Left ventricle myocardium inferior (tissue), 1 donor: ENCODE measurements at places on chromosomes 4 and X. TPM values are rescaled to one million over a fixed set of nuclear protein-coding genes. Genes with fewer than 3 reads are reported as not detected.

Gene F9
- not detected for total RNA-seq

Gene SOWAHD
- total RNA-seq: 0.33 TPM

Gene ACOX3
- 22.0 TPM for total RNA-seq

Gene MSANTD1
- total RNA-seq: 0.44 TPM

Gene CXCL6
- total RNA-seq: not detected

Gene FAT1
- 59.1 TPM for total RNA-seq

DNA sequence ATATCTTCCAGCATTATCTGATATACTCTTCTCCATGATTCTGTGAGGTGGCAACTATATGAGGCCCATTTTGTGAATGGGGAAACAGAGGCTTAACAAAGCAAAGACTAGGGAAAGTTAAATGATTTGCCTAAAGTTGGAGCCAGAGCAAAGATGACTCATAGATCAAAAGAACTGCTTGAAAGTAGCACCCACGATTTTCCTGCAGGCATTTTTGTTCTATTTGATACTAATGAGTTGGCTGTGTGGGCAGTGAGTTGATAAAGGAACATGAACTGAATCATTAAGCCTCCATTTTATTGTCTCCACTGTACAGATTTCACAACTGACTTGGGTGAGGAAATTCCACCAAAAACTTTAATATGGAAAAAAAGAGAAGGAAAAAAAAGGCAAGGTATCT, 138.9 kb upstream of the IGFBP7 start:
- H3K4me3 ChIP-seq: no peak overlapping the region
- no peak for DNase-seq
- no peak overlapping the region for H3K27ac ChIP-seq
- H3K36me3 ChIP-seq: no peaks in the 10 kb centered on the region
- H3K4me1 ChIP-seq: no peaks in the 10 kb centered on the region

GRCh38 chr4:117610706-117611308, 423.5 kb upstream of the NDST3 start:
- no peak overlapping the region for H3K4me3 ChIP-seq
- DNase-seq: no peak
- no peaks in the 10 kb centered on the region for H3K27me3 ChIP-seq
- no peaks in the 10 kb centered on the region for H3K36me3 ChIP-seq

- DNase-seq: no peak
- H3K27me3 ChIP-seq: no peaks in the 10 kb centered on the region
- no peaks in the 10 kb centered on the region for H3K4me1 ChIP-seq
- H3K27ac ChIP-seq: no peak overlapping the region
Observed at GRCh38 chr4:124810827-124811226, 98.3 kb upstream of the ANKRD50 start.

DNA sequence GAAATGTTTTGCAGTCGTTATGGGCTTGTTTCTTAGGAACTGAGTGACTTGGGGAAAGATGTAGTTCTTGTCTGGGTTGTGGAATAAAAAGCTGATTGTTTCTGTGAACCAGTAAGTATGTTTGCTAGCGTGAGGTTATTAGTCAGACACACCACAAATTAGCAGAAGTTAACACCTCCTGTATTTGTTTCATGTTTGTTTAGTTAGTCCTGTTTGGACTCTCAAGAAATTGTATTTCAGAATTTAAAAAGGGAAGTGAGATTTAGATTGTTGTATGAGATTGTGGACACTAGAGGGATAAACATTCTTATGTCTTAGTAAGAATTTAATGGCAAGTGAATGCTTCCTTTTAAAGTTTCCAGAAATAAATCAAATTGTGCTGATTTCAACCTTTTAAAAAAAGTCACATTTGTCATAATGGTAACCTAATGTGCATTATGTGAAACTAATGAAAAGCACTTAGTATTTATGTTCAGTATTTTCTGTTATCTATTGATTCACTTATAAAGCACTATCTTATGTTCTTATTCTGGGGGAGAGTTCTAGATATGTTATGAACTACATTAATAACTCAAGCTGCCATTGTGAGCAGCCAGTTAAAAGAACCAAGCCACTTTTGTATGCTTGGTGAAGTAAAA, 25.6 kb downstream of the ATP10D start:
- no peaks in the 10 kb centered on the region for H3K27me3 ChIP-seq
- H3K36me3 ChIP-seq: peaks cover 34% of the 10 kb centered on the region
- H3K4me1 ChIP-seq: peaks cover 38% of the 10 kb centered on the region

DNA sequence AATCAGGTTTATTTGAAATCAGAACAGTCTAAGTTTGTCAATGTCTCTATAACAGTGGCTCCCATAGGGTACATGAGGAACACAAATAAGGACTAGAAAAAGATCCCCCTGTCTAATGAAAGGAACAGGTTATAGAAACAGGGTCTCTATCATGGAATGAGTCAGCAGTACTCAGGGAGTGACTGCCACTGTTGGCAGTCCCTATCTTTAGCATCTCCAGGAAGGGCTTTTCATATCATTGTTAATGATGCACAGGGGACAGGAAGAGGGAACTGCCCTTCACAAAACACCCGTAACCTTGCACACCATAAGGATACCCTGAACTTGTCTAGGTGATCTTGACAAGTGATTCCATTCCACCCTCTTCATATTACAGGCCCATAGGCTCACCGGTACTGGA, 38.5 kb upstream of the SMIM10L2A start:
- H3K36me3 ChIP-seq: no peaks in the 10 kb centered on the region
- H3K27me3 ChIP-seq: no peaks in the 10 kb centered on the region
- no peaks in the 10 kb centered on the region for H3K4me1 ChIP-seq
- peak overlapping the region; percentile 40 for H3K27ac ChIP-seq

GRCh38 chr4:130210864-130211263, 1114.9 kb downstream of the C4orf33 start:
- no peak for DNase-seq
- H3K27me3 ChIP-seq: no peaks in the 10 kb centered on the region
- no peak overlapping the region for H3K4me3 ChIP-seq
- no peaks in the 10 kb centered on the region for H3K36me3 ChIP-seq

DNA sequence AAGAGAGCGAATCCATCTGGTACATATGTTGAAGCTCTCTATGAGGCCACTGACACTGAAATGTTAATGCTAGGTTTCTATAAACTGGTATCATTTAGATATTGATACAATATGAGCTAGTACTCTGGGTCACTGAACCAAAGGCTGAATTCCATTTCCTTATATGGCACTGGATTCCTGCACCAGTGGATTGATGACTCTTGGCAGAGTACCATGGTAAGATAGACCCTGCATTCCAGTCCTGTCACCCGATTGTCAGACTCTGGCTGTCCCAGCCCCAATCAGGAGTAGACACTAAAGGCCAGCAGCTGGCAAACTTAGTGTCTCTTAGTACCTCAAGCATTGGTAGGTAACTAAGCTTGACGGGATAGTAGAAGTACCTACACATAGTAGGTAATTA, 44.0 kb upstream of the EOLA2 start:
- no peaks in the 10 kb centered on the region for H3K36me3 ChIP-seq
- peaks cover 15% of the 10 kb centered on the region for H3K4me1 ChIP-seq

- H3K4me3 ChIP-seq: peak within 1 kb of the TSS; percentile 74
- DNase-seq: peak; percentile 66
- peaks cover 91% of the 10 kb centered on the region for H3K27me3 ChIP-seq
- H3K36me3 ChIP-seq: no peaks in the 10 kb centered on the region
Observed at GRCh38 chr4:54228961-54229501, at the start of gene PDGFRA. Gene PDGFRA (plus strand): TSS chr4:54229293. CDS start chr4:54258769, 29,476 bp downstream.

DNA sequence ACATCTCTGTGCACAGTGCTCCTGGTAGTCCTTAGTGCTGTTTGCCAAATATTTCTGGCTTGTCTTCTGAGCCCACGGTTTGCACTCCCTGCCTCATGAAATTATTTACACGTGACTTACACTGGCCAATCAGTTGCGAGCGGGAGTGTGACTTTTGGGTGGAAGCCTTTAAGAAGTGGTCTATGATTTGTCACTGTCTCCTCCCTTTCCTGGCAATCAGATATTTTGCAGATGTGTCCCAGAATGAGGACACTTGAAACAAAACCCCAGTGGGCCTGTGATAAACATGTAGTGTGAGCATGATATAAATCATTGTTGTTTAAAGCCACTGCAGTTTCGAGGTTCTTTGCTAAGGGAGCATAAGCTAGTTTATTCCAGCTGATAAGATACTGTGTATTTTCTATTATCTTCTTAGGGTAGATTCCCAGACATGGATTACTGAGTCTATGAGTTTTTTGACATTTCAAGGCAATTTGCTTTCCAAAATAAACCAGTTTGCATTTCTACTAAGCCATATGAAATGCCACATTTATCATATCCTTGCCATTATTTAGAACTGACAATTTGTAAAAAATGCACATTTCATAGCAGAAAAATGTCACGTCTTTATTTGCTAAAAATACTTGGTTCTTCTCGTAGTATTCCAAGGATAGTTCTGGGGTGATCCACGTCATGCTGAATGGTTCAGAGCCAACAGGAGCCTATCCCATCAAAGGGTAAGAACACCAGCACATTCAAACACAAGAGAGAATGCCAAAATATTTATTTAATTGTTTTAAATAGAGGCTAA, 12.0 kb downstream of the BST1 start:
- peaks cover 9% of the 10 kb centered on the region for H3K4me1 ChIP-seq
- H3K36me3 ChIP-seq: no peaks in the 10 kb centered on the region
- no peak for DNase-seq
- H3K27ac ChIP-seq: no peak overlapping the region
- no peaks in the 10 kb centered on the region for H3K27me3 ChIP-seq
